CD8-positive, alpha-beta memory T cell (primary cell): ENCODE measurements at places on chromosomes 2 and 18.
A peak's percentile ranks its signal among the peaks of the same experiment; 100 is the strongest.

DNA sequence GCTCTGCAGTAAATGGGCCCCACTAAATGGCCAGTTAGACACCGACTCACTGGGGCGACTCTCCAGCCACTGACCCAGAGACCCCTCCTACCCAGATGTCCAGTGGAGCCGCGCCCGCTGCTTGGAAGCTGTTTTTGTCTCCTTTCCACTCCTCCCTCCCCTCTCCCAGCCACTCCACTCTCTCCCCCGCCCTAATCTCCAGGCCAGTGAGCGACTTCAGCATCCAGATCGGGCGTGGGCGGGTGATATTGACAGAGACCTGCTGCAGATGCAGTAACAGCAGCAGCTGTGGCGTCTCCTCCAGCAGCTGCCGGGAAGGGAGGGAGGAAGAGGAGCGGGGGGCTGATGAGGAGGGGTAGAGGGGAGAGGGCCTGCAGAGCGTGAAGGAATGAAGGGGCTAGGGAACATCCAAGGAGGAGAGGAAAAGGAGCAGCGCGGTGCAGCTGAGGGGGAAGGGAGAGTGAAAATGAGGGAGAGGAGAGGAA is at the start of gene SCN7A:
TSS of gene SCN7A (minus strand) at position 110 of the 485 bp plus-strand sequence. CDS start 16,553 bp downstream, outside the sequence.
- DNase-seq = no peak

DNA sequence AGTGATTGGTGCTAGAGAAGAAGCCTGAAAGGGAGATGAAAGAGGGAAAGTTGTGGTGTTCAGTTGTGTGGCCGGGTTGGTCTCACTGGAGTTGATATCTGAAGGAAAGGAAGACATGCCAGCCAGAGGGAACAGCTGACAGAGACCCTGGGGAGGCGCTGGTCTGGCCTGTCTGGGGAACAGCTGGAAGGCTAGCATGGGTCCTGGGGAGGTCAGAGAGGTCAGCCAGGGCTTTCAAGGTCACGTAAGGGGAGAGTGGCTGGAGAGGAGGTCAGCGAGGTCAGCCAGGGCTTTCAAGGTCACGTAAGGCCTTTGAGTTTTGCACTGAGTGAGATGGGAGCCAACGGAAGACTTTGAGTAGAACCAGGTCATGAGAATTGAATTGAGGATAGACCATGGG is 11.0 kb downstream of the DYSF start:
- no peak for DNase-seq

GRCh38 chr2:127398239-127398590 is 10.4 kb upstream of the MAP3K2 start:
- DNase-seq = no peak

DNA sequence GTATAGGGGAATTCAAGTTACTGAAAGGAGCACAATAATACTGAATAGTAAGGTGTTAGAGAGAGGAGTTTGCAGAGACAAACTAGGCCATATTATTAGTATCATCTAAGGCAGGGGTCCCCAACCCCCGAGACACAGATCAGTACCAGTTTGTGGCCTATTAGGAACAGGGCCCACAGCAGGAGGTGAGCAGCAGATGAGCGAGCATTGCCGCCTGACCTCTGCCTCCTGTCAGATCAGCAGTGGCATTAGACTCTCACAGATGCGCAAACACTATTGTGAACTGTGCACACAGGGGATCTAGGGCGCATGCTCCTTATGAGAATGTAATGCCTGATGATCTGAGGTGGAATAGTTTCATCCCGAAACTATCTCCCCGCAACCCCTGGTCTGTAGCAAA is 41.8 kb upstream of the TMEM200C start:
- DNase-seq = no peak

- no peak for DNase-seq
Observed at GRCh38 chr18:75915941-75916623, 488.6 kb upstream of the SMIM21 start.

DNA sequence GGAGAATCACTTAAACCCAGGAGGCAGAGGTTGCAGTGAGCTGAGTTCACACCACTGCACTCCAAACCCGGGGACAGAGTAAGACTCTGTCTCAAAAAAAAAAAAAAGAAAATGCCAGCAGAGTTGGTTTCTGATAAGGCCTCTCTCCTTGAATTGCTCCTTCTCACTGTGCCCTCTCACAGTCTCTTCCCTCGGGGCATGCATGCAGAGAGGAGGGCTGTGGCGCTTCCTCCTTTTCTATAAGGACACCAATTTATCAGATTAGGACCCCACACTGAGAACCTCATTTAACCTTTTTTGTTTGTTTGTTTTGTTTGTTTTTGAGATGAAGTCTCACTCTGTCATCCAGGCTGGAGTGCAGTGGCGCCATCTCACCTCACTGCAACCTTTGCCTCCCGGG is 110.5 kb downstream of the ZFP36L2 start:
- no peak for DNase-seq

GRCh38 chr18:53458944-53459580 is 765.4 kb downstream of the MBD2 start:
- DNase-seq = no peak

GRCh38 chr2:138622613-138623012 is 121.0 kb downstream of the SPOPL start:
- no peak for DNase-seq

DNA sequence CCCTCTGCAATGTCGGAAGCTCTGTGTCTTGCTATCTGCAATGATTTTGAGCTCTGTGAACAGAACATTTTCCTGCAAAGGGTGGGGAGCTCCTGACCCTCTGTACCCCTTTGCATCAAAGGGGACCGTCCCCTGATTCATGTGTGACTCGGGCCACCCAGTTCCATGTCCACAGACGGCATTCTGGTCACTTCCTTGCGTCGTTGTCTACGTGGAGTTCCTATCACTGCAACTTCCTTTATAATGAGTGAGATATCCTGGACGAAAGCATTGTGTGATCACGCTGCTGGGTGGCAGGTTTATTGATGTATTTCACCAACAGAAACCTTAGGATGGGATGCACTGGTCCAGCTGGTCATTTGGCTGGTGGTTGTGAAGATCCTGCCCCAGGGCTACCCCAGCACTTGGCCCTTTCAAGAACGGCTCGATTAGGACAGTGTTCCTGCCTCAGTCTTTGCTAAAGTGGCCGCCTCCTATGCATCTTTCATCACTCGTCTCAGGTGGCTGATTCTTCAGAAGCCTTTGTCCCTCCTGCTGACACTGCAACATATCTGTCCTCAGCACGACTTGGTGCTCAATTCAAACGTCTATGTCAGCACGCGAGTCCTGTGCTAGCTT is 202.7 kb downstream of the ACKR3 start:
- no peak for DNase-seq

DNA sequence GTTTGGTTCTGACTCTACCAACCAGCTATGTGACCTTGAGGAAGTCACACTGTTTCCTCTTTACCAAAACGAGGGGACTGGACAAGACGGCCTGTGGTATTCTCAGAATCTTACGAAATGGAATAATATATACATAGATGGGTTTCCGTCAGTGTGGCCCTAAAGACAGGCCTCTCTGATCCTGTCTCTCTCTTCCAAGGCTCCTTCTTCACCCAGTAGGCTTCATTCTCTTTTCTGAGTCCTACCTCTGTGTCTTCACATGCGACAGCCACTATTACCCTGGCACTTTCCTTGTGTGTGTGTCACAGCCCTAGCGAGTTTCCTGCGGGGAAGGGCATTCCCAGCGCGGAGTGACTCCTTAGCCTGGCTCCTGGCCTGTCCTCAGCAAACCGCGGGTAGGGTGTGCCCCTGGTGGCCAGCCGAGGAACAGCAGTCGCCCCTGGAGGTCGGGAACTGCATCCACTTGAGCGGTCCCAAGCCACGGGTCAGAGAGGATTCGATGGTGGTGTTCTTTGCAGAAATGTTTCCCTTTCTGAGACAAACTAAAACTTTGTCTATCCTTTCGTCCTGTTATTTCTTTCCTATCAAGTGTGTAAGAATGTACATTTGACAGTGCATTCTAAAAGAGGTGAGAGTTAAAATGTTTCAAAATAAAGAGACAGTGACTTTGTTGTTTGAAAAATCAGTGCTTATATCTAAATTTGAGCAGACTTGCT is 63.3 kb downstream of the RAB31 start:
- peak; percentile 18 for DNase-seq

- DNase-seq = no peak
Observed at GRCh38 chr18:79579807-79580497, 99.7 kb upstream of the CTDP1 start.

- DNase-seq = no peak
Observed at GRCh38 chr18:30522288-30522929, 520.1 kb downstream of the DSC3 start.

- no peak for DNase-seq
Observed at GRCh38 chr18:6682437-6683111, 46.9 kb upstream of the ARHGAP28 start.

DNA sequence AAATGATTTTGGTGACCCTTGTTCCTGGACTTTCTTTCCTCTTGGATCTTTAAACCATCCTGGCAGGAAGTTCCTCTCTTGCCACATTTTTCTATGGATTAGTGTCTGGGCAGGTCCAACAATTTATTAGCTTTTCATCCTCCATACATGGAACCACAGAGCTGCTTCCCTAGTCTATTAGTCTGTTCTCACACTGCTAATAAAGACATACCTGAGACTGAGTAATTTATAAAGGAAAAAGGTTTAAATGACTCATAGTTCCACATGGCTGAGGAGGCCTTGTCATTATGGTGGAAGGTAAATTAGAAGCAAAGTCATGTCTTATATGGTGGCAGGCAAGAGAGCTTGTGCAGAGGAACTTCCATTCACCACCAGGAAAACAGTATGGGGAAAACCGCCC is 122.9 kb downstream of the DDX1 start:
- no peak for DNase-seq

DNA sequence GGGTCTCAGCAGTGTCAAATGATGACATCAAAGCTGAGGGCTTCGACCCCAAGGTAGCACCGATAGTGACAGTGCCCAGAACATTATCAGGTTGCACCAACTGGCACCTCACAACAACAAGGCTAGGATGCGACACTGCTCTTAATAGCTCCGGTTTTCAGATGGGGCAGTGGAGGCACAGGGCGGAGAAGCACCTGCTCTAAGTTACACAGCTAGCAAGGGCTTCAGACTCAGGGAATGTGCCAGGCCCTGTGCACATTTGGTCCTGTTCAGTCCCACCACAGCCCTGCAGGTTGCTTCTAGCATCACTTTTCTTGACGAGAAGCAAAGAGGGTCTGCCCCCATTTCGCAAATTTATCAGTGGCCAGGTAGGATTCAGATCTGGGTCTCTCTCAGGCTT is 74.1 kb downstream of the DGKD start:
- no peak for DNase-seq

DNA sequence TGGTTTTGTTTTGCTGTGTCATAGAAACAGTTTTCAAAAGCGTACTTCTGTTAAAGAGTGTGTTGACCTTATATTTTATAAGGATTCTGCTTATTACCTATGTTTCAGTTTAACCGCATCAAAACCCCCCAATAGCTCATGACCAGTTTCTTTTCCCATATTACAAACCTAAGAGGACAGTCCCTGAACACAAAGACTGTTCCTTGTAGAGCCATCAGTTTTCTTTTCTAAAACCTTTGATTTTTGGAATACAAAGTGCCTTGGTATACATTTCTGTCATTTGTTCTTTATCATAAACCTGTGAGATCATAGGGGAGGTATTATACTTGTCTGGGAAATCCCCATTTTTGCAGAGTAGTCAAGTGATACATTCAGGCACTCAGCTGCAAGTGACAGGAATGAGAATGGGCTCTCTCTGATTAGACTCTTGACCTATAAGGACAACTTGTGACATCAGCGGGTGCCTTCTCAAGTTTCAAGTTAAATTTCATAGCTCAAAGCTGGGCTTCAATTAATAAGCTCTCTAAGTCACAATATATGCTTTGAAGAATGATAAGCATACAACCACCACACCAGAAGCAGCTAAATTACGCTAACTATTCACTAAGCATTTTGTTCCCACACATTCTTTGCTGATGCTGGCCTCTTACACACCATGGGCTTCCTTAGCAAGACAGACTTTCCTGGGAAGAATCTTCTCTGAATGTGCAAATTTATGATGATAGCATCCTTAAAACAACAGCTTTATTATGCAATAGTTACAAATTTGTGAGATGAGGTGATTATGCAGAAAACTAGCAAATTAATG is 97.5 kb upstream of the CD302 start:
- no peak for DNase-seq

- DNase-seq = no peak
Observed at GRCh38 chr18:31233621-31234275, 71.1 kb upstream of the DSC1 start.

- DNase-seq = no peak
Observed at GRCh38 chr2:219106251-219106650, 45.5 kb upstream of the IHH start.

- no peak for DNase-seq
Observed at GRCh38 chr2:225366731-225367130, 32.8 kb upstream of the NYAP2 start.

DNA sequence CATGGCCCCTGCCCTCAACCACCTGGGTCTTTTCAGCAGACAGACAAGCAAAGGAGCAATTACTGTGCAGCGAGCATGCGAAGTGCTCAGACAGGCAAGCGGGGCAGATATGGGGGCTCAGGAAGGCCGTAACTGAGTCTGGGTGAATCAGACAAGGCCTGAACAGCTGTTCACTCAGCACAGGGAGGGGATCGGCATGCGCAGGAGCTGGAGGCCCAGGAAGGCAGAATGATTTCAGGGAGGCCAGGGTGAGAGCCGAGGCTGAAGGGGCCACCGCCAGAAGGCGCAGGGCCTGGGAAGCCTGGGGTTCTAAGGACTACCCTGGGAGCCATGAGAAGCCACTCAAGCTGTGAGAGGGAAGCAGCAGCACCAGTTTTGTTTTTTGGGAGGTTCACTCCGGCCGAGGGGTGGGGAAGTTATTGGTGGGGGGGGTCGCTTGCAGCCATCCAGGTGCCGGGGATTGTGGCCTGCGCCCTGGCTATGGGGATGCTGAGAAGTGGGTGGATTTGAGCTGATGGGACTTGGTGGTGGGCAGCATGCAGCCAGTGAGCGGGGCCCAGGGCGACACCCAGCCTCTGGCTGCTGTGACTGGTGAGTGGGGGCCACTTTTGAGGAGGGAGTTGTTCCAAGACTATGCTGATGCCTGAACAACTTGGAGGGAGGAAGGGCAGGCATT is 132.2 kb downstream of the TSN start:
- no peak for DNase-seq

DNA sequence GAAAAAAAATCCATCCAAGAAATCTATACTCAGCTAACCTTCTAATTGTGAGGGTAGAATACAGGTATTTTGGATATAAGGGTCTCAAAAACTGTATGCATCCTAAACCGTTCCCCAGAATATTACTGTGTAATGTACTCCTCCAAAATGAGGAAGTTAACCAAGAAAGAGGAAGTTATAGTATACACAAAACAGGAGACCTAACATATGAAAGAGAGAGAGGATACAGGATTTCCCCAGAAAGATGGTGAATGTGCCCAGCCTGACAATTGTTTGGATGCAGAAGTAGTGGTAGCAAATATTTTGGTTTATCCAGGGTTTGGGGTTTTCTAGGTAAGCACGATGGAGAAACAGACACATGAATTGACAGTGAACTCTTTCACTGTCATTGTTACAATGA is 50.6 kb downstream of the GALNT3 start:
- no peak for DNase-seq

DNA sequence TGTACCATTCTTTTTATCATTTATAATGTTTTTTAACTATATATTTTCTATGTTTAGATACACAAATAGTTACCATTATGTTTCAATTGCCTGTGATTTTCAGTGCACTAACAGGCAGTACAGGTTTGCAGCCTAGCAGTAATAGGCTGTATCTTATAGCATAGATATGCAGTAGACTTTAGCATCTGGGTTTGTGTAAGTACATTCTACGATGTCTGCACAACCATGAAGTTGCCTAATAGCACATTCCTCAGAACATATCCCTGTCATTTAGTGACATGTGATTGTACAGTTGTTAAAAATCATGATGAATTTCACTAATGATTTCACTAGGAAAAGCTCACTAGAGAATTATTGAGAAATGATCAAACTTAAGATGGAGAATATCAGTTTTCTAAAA is 884.6 kb downstream of the DPP10 start:
- DNase-seq = no peak

- no peak for DNase-seq
Observed at GRCh38 chr2:135701442-135701841, 40.2 kb upstream of the UBXN4 start.
